Foreskin keratinocyte (primary cell): ENCODE measurements at places on chromosomes 2 and 18. TPM values are rescaled to one million over a fixed set of nuclear protein-coding genes. Genes with fewer than 3 reads are reported as not detected.

- DNase-seq: no peak
Observed at GRCh38 chr18:79753391-79753851, 44.3 kb upstream of the KCNG2 start.

- DNase-seq: no peak
Observed at GRCh38 chr18:36833120-36833519, 4.2 kb downstream of the KIAA1328 start.

Gene SERPINB12
- total RNA-seq: 0.07 and 0.10 TPM in 2 replicates

Gene DGKD
- total RNA-seq: 7.5 TPM in 2 replicates
